Breast epithelium (tissue), 4 donors: ENCODE measurements at places on chromosomes 5 and 9. TPM values are rescaled to one million over a fixed set of nuclear protein-coding genes. Genes with fewer than 3 reads are reported as not detected.

The PTGDS gene
- 72.6 TPM for total RNA-seq

The SPINK5 gene
- under 0.01 TPM for total RNA-seq

The TAS2R1 gene
- not detected for total RNA-seq

The BTNL8 gene
- 0.15 TPM for total RNA-seq

The DMRT2 gene
- 16.0 TPM for total RNA-seq

The ADAMTSL1 gene
- total RNA-seq: 3.6 TPM

The HTR4 gene
- total RNA-seq: not detected

The LMBRD2 gene
- 19.3 TPM for total RNA-seq

The PCDHAC2 gene
- total RNA-seq: 2.1 TPM

The MYORG gene
- total RNA-seq: 6.4 TPM

The SPATA31E1 gene
- not detected for total RNA-seq

The ADCY2 gene
- total RNA-seq: 4.9 TPM

The PCDHA4 gene
- 0.64 TPM for total RNA-seq

The LOX gene
- 35.4 TPM for total RNA-seq

The PCDHA3 gene
- total RNA-seq: 2.8 TPM

- DNase-seq: no peak
Observed at GRCh38 chr5:66326276-66326675, 182.2 kb downstream of the SREK1 start.

DNA sequence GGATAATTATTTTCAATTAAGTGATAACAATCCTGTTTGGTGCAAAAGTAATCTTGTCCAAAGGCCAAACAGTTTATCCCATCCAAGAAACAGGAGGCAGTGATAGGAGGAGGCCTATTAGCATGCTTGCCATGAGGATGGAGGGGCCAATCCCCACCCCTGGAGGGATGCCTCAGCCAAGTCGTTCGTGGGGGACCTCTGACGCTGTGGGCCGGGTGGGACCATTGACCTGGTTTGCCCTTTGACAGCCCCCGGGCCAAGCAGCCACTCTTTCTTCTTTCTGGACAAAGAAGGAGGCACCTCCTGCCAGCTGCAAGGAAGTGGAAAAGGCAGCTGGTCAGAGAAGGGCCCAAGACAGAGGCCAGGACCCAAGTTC is 39.5 kb upstream of the GRHPR start:
- DNase-seq: no peak

DNA sequence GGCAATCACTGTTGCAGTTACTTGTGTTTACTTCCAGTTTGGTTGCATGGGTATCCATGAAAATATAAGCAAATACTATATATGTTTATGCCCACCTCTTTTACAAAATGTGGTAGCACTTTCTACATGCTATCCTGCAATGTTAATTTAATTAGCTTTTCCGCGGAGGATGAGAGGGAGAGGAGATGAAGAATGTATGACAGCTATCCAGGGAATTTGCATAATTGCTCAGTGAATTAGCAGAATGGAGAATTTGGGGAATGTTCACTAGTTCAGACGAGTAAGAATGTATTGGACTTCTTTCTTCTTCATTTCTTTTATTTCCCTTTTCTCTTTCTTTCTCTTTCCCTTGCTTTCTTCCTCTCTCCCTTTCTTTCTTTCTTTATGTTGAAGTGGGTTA is 140.7 kb upstream of the SLC28A3 start:
- DNase-seq: no peak

DNA sequence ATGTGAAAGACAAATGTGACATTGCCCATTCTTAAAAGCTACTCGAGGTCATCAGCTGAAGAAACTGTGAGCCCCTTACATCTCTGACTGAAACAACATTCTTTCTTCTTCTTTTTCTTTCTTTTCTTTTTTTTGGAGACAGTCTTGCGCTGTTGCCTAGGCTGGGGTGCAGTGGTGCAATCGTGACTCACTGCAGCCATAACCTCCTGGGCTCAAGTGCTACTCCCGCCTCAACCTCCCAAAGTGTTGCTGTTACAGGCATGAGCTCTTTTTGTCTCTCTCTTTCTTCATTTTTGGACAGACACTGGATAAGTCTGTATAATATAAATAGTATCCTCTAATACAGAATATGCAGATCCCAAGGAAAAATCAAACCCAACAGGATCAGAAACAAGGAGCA is 263.7 kb upstream of the KLF9 start:
- DNase-seq: no peak

DNA sequence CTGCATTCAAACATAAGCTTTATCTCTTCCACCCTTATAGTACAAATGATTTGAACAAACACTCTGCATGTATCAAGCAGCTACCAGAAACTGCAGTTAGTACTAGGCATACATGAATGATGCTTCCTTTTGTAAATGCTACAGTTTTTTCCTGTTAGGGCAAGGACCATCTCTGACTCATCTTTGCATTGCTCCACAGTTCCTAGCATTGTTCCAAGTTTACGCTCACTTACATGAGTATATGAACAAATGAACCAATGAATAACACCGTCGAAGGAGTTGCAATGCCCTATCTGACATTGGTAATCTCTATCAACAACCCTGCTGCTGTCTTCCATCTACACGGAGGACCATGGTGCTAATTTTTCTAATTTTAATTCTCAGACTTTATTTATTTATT is 2.1 kb upstream of the ALDH7A1 start:
- DNase-seq: no peak

DNA sequence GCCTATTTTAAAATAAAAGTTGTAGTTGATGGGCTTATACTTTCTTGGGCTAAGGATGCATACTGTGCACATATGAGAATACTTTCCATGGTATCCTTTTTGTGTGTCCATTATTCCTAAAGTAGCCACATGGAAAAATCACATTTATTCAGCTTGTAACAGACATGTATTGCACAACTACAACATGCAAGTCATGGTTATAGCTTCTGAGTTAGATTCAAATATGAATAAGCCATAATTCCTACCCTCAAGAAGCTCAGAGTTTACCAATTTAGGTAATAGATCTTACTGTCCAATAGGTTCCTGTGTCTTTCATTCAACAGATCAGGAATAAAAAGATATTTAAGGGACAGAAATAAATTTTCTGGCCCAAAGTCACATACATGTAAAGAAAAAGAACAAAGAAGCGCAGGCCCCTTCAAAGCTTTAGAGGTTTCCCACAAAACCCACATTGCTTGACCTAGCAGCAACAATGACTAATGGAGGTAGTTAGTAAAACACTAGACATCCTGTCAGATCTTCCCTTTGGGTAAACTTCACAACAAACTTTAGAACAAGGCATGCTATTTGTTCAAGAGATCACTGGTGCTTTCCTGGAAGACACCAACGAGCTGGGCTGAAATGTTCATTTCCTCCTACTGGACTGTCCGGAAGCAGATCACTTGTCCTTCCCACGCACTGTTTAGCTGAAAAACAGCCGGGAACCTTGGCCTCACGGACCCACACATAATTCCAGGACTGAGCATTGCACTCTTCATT is 78.4 kb upstream of the ITGA1 start:
- DNase-seq: no peak

DNA sequence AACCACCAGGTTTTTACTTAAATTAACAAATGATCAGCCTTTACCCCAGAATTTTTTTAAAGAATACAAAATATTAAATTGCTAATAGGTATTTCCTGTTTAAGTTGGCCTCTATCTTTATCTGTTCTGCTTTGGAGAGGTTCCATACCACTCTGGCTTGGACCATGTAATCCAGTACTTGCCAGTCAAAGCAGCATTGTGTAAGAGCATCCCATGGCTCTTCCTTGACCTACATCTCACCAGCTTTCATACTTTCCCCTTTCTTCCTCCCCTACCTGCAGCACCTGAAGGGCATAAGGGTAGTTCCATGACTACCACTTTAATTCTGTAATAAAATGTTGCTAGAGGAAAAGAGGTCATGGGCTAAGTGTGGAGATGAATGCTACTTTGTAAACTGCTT is 140.8 kb upstream of the MTAP start:
- no peak for DNase-seq

DNA sequence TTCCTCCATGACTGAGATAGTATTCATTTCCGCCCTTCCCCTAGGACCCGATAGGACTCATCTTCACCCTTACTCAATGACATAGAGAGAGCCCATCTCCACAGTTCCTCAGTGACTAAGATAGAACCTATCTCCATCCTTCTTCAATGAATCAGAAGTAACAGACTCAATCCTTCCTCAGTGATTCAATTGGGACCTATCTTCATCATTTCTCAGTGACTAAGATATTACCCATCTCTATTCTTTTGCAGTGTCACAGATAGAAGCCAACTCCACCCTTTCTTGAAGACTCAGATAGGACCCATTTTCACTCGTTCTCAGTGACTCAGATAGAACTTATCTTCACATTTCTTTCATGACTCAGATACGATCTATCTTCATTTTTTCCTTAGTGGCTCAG is 164.6 kb downstream of the FBXO4 start:
- no peak for DNase-seq

DNA sequence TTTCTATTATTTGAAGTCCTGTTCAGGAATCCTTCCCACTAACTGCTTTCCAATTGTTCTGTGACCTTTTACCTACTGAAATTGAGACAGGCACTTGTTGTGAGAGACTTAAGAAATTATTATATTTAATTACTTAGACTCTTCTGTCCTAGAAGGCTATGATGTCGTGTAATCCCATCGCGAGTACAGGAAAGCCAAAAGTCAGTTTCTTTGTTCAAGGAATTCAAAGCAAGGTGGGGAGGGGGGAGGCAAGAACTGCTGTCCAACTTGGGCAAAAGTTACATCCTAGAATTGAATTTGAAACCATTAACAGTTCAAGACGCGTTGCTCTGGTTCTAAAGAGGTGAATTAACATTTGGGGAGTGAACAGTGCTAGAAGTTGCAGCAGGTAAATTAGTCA is 17.9 kb downstream of the NDUFA8 start:
- no peak for DNase-seq

DNA sequence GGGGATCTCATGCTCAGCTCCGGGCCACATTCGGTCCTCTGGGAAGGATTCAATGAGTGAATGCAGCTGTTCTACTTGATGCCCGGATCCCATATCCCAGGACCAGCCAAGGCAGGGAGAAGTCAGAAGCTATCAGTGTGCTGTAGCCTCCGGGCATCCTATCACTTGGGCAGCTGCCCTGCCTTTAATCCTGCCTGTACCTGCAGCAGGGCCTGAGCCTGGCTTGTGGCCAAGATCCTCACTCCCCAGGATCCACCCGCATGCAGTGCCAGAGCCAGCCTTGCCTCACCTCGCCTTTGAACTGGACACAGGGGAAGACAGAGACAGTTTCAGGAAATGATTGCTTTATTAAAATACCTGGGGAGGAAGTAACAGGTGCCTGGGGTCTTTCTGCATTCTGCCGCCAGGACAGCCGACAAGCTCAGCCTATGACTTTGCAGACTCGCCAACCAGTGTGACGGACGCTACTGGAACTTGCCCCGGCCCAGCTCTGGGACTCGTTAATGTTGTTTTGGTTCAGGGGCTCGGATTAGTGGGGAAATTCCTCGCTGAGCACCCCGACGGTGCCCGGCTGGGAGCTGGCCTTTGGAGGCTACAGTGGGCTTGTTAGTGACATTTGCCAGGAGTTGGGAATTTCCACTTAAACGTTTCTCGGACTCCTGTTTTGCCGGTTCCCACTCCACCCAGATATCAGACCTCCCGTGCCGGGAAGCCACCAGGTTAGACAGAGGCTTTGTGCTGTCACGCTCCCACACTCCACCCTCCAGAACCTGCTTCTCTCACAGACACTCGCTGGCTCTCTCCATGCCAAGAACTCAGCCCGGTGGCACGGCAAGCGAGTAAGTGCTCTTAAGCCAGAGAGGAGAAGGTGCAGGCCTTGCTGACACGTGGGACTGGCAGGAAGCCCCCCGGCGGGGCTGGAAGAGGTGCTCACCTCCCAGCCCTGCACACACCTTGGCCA is 721 bp downstream of the PTGES start:
- peak; percentile 73 for DNase-seq

DNA sequence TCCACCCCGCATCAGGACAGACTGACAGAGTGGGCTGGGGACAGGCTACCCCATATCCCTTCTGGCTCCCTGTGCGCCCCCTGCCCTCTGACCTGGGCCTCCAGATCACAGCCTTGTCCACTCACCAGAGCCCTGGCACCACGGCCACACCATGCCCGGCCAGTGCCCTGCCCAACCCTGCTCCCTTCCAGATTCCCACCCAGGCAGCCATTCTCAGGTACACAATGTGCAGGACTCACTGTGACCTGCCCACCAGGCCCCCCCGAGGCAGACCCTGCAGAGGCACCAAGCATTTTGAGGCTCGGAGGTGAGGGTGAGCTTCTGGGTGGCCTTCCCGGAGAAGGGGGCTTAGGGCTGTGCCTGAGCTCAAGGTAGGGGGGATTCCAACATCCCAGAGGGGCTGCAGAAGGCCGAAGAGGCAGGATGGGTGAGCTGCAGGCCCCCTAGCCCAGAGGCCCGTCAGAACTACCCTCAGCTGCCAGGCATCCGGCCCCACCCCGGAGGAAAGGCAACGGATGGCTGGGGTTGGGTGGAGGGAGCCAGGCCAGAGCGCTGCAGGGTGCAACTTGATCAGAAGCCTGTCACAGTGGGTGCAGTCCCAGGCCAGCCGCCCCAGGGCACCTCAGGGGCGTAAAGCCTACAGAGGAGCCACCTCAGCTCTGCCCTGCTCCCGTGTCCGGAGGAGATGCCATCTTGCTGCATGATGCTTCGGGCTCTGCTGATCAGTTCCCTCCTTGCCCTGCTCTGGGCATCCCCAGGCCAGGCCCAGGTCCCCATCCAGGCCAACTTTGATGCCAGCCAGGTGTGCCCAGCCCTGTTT is at the start of gene LCNL1:
TSS of gene LCNL1 (plus strand) at position 762 of the 820 bp plus-strand sequence. CDS start 594 bp downstream, outside the sequence.
- no peak for DNase-seq

DNA sequence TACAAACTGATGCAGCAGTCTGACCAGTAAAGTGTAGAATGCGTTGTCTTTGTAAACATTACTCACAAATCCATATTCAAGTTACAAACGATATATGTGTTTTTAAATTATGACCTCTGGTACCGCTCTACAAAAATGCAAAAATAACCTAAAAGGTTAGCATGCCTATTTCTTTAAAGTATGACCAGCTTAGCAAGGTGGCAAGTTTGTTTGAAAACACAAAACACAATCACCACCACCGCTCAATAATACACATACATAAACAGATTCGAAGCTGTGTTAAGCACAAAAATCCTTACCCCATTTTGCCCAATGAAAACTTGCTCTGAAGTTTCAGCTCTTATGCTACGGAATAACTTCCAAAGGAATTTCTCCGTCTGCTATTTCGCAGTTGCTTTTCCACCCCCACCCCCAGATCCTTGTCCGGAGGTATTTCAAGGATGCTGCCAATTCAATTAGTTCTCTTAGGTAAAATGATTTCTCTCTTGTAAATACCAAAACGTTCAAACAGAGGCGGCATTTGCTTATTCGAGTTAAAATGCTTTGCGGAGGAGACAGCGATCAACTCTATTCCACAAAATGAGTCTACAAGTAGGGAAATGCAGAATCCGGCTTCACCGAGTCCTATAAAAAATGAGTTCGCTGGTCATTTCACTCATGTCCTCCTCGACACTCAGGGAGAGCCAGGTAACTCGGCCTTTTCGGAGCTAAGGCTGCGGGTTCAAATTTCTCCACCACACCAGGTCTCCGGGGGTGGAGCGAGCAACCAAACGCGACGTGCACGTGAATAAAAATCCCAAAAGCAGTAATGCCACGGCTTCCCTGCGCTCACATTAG is 1.2 kb downstream of the HOMER1 start:
- no peak for DNase-seq

- no peak for DNase-seq
Observed at GRCh38 chr5:159310511-159310910, 19.8 kb downstream of the IL12B start.
